ENCODE measurements at places on chromosomes 3 and 15.

DNA sequence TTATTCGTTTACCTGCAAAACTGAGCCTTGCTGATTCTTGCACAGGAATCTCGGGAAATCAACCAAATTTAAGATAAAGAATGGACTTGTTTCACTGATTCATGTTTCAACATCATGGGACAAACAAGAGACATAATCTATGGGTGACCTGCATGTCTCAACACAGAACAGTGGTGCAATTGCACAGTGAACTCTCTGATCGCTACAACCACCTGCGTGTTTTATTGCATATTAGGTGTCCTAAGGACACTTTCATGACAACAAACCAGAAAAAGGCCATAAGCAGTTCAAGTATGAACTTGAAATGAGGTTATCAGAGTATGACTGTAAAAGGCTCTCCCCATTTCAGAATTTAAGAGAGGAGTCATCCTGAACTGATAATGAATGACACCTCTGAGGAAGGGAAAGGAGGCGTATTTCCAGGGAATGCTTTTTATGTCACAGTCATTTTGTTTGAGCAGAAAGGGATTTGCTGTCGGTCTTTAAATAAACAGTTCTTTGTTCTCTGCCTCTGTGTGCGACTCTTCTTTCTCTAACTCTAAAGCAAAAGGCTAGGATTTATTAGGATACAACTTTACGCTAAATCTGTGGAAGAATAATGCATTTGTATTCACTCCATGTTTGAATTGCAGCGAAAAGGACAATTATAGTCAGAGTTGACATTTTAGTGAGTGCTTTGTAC, 167.2 kb downstream of the RBMS3 start:
- DNase-seq, result peak; percentile 71

- DNase-seq, result no peak
Observed at GRCh38 chr3:187051724-187052366, 87.5 kb downstream of the RPL39L start.

GRCh38 chr15:33132722-33133345, 61.7 kb downstream of the FMN1 start:
- DNase-seq, result peak; percentile 95

GRCh38 chr3:192864941-192865340, 52.7 kb downstream of the MB21D2 start:
- DNase-seq, result no peak

DNA sequence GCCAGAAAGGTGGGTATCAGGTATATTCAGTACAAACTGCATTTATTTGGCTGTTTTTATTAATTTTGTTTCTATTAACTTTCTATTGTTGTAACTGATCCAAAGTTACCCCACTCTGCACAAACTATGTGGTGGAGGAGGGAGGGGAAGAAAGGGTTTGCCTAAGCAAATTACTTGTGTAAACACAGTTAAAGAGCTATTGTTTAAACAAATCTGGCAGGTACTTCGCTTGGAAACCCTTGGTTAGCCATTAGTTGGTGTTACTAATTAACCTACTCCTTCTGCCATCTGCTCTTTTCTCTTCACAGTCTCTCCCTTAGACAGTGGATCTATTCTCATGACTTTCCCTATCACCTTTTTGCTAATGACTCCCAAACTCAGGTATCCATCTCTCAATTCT, 328.4 kb upstream of the NECTIN3 start:
- DNase-seq, result no peak

DNA sequence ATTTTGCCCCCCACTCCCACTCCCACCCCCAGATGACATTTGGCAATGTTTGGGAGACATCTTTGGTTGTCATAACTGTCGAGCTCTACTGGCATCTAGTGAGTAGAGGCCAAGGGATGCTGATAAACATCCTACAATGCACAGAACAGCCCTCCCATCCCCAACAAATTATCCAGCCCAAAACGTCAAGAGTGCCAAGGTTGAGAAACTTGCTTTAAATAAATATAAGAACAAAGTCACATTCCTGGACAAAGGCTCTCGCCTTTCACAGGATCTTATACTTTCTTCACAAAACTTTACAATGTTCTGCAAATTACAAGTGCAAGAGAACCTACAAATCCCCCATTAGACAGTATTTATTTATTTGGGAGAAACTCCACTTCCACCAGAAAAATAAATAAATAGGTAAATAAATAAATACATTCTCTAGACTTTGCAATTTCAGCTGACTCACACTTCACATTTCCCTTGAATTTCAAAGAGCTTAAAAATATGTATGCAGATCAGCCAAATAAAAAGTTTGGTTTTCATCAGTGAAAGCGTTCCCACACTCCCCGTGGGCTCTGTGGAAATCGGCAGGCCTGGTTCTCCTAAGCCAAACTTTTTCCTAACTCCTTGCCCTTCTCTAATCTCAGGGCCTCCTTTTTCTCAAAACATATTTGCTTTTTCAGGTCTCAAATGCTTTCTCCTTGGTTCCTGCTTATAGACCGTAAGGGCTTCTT, 12.7 kb upstream of the CPA3 start:
- no peak for DNase-seq

- DNase-seq, result no peak
Observed at GRCh38 chr15:35605764-35606449, 59.9 kb upstream of the DPH6 start.

GRCh38 chr15:52102463-52102862, 10.1 kb downstream of the BCL2L10 start:
- peak; percentile 68 for DNase-seq

DNA sequence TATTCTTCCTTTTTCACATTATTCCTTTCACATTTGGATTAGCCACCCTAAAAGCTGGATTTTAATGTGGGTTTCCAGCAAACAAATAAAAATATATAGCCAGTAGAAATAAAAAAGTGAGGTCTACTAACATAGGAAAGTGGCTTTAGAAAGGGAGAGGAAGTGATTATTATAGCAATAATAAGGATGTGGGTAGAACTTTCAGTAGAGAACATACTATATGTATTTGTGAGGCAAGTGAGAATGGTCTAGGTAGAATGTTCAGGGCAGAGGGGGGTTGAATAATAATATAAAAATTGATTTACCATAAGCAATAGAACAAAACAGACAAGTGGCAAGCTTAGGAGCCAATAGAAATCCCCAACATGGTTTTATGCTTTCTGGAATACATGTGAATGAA, 88.6 kb downstream of the NR1I2 start:
- no peak for DNase-seq

DNA sequence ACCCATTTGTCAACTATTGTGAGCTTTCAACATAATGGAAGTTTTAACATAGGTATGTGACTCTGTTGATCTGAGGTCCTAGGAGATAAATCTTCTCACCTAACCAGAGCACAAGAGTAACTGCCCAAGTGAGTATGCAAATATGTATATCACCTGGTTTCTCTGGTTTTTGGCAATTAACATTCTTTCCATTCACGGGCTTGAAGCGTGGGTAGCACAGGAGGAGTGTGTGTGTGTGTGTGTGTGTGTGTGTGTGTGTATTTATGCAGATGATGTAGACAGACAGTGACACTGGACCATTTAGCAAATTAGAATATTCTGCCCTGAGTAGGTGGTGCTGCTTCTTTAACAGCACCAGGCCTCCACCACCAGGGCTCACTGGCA, 15.0 kb downstream of the EPHB1 start:
- DNase-seq, result no peak
